ENCODE measurements at places on chromosomes 7 and 10. TPM values are rescaled to one million over a fixed set of nuclear protein-coding genes. Genes with fewer than 3 reads are reported as not detected.

The NKX2-3 gene
- not detected for total RNA-seq

DNA sequence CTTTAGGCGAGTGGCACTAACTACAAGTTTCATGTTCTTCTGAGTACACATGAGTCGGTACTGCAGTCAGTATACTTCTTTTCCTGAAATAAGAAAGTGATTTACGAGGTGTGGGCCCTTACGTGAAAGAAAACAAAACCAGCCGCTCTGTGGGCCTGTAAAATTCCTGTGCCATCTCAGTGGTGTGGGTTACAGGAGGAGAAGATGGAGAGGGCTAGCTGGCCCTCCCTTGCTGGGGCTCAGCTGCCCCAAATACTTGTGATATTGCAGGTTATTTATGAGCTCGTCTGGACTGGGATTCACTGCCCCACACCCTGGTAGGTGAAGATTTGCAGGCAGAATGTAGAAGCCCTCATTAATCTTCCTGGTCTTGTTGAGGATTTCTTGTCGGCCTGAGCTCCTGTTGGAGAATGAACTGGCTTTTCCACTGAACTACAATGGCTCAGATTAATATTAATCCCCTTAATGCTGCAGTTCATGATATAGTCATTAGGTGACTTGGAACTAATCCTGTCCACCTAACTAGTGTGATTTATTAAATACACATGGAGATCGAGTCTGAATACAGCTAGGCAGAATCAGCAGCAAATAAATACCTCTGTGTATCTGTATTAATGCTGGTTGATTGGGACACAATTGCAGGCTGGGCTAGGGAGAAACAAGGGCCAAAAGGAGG is 68.0 kb downstream of the GBF1 start:
- no peak for DNase-seq

- no peak for DNase-seq
Observed at GRCh38 chr7:150408393-150409299, 29.5 kb downstream of the ZNF775 start.

- DNase-seq = no peak
Observed at GRCh38 chr10:108597657-108598319, 1325.5 kb downstream of the XPNPEP1 start.

The ZNF3 gene
- 19.4 TPM for total RNA-seq

Data from breast epithelium (tissue), 4 donors.